ENCODE measurements at places on chromosomes 16 and 17.

GRCh38 chr16:80989801-80990200 lies 16.9 kb downstream of the CMC2 start:
- DNase-seq, result no peak

GRCh38 chr16:57039148-57039812 lies 49.9 kb downstream of the NLRC5 start:
- peak; percentile 45 for DNase-seq

- no peak for DNase-seq
Observed at GRCh38 chr17:74478420-74479100, 12.1 kb downstream of the CD300A start.

DNA sequence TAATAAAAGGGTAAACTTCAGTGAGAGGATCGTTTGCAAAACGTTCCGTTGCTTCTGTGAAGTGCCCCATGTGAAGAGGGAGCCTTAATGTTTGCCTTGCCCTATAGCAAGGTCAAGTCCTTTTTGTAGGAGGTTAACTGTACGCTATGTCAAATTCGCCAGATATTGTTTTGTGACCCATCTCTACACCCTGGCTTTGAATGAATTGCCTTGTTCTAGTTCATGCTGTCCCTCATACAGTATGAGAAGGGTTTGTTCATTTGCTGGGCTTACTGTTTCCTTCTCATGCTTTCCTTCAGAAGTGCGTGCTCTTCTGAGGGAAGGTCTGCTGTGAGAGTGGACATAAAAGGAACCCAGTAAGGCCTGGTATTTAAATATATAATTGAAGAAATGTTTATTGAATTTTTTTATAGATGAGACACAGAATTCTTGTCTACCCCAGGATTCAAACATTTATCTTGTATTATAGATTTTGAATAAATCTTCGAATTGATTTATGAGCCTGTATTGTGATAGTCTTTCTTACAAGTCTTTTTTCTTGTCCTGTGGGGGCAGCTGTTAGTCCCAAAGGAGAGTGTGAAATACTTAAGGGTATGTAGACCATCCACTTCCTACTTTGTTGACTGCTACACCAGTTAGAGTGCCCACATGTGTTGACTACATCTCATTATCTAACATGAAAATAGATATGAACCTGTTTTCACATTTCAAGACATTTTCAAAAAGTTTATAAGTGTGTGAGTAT lies 1.7 kb downstream of the MAP3K3 start:
- DNase-seq, result no peak

DNA sequence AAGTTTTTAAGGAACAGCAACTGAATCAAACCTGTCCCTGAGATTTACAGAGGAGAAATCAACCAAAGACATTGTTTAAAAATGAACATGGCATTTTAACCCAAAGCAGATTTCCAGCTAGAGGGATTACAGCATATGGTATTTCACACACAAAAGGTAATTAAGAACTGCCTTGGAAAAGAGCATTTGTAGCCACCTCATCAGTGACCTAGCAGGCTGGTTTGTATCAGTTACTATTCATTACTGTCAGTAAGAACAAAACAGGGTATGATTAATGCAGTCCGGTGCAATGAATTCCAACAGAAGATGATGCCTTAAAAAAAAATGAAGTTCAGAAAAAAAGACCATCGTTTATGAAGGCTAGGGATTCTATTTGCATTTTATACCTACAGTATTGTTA lies 219.9 kb downstream of the CHD9NB start:
- DNase-seq, result no peak

GRCh38 chr16:69794486-69794885 lies 32.4 kb downstream of the WWP2 start:
- no peak for DNase-seq

DNA sequence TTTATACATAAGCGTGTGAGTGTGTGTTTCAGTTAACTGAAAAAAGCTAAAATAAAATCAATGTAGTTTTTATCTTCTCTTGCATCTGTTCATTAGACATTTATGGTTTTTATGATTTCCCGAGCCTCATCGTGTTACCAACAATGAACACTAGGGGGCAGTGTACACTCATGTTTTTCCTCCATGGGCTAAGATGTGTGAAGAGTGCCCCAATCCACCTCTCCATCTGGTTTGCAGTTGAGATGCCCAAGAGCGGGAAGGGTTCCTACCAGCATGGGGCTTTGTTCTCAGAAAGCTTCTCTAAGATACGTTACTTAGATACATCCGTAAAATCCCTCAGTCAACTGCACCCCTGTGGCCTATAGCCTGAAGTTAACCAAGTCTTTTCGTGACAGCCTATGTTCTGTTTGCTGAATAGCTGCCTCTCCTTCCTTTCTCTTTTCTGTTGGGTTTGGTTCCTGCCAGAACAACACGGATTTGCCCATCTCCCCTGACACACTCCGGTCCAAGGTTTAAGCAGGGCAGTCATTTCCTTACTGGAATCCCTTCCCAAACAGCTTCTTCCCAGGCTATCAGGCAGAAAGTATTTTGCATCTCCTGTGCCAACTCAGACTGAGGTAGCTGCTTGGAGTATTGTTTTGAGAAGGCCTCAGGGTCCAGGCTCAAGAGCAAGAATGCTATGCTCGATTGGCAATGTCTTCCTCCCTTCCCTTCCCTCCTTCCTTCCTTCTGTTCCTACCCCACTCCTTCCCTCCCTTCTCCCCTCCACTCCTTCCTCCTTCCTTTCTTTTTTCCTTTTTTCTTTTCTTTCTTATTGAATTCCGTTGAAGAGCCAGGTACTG lies 12.9 kb upstream of the ELAC2 start:
- peak; percentile 30 for DNase-seq
